ENCODE measurements at places on chromosomes 11 and 22.

DNA sequence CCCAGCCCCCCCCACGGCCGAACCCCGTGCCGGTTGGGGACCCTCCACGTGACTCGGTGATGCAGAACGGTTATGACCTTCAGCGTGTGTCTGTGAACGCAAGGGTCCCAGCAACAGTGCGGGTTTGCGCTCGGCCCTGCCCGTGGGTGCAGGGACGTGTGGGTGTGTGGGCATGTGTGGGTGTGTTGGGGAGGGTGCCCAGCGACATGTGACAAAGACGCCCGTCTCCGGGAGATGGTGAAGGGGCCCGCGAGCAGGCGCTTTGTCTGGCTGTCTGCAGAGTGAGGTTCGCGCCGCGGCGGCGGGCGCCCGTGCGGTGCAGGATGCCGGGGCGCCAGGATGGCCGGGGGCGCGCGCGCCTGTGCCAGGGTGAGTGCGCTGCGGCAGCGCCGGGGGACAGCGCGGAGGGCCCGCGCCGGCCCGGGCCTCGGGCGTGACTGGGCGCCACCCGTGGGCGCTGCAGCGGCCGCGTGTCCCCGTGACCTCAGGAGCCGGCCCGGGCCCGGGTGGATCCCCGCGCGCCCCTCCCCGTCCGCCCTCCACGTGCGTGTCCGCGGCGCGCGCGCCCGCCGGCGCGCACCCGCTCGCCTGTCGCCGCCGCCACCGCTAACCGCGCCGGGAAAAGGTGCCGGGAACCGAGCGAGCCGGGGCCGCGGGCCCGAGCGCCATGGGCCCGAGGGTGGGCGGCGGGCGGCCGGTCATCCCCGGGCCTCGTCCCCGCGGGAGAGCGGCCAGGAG is at the start of gene LRFN4:
Gene LRFN4 (plus strand): TSS at position 569 of the 738 bp plus-strand sequence. CDS start 681 bp downstream, outside the sequence.
- DNase-seq: no peak

DNA sequence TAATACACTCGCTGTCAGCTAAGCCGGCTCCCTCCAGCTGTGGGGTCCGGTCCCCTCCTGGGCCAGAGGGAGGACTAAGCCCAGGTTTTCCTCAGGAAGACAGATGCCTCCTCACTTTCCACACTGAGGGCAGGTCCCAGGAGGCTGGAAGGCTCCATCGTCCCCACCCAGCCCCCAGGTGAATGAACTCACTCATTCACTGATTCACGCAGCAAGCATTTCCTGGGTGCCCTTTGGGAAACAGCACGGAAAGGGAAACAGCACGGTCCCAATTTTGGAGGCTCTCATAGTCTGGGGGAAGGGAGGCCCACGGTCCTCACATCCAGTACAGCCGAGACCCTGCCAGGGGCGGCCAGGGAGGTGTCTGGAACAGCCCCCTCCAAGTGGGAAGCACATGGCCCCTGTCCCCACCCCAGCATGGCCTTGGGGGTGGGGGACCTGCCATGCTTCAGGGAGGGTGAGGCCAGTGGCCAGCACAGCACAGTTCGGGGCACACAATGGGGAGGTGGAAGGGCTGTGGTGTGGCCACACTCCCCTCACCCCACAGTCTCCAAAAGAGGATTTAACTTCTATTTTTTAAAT is 9.3 kb upstream of the TH start:
- no peak for DNase-seq

DNA sequence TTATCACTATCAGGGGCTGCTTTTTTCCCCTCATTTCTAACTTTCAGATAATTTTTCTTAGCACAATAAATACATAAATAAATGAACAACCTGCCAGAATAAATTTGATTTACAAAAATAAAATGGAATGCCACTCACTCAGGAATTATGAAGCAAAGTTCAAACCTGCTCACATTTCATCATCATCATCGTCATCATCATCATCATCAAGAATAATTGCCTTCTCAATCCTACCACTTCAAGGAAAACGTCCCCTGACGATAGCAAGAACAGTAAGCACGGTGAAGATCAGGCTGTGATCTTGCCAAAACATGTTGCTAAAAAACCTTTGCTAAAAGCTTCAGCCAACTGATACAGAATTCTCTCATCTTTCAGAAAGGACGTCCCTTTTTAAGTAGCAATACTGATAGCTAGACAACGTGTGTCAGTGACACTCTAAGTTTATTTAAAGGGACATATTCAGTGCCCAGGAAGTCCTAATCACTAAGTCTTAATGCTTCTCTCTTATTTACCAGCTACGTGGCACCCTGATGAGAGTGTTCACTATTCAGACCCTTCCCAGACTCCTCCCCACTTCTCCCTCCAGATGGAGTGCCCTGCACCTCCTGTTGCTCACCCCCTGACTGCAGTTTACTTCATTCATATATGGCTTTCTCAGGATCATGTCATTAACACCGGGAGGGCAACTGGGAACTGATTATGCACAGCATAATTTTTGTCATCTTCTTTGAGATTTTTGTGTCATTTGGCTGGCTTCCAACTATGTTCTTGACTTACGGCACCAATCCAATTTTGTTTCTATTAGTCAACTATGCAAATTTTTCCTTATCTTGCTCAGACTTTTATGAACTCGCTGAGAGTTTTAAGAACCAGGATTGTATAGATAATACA is 200.1 kb upstream of the GUCY1A2 start:
- no peak for DNase-seq

DNA sequence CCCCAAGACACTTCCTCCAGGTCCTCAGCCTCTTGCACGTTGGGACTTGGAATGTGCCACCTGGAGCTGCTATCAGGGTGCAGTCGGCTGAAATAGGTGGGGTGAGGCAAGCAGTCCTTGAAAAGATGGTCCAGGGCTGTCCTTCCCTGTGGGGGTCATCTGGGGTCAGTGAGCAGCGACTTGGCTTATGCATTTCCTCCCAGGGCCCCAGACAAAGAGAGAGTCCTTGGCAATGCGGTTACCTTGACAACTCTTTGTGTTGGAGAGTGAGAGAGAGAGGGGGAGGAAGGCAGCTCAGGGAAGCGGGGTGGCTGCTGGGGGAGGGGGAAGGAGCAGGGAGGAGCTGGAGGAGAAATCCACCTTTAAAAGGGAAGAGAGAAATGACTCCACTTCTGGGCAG is 93.8 kb downstream of the MIAT start:
- DNase-seq: no peak

DNA sequence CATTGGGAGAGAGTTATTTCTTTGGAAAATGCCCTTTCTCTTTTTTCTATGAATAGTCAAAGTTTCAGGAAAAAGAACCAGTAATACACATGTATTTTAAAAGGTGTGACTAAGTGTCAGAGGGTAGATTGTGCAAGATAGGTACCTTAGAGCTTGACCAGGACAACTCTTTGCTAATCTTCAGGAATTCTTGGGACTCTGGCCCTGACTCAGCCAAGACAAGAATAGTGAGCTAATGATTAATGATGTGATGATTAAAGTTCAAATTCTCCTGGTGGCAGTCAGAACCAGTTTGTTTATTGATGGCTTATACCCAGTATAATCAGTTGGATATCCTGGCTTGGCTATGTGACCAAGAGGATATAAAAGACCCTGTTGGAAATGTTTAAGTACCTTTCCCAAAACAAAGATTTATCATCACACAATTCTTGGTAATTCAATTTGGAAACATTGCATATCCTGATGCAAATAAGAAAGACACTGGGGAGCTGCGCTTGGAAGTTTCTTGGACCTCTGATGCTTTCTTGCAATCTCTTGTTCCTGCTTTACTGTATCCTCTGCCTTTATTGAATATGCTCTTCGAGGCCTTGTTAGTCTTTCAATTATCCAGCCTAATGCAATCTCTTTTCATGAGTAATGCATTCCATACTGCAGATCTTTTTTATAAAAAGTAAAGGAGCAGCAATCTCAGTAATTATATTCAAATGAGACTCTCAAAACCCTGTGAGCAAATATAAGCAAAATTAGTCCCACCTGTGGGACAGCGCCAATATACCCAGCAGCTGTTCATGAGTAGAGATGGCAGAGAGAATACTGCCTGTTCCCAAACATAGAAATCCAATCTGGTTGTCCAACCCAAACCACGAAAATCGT is 48.0 kb upstream of the CEP126 start:
- DNase-seq: peak; percentile 51

- no peak for DNase-seq
Measured at GRCh38 chr11:57547854-57548377, 10.5 kb downstream of the SMTNL1 start.

DNA sequence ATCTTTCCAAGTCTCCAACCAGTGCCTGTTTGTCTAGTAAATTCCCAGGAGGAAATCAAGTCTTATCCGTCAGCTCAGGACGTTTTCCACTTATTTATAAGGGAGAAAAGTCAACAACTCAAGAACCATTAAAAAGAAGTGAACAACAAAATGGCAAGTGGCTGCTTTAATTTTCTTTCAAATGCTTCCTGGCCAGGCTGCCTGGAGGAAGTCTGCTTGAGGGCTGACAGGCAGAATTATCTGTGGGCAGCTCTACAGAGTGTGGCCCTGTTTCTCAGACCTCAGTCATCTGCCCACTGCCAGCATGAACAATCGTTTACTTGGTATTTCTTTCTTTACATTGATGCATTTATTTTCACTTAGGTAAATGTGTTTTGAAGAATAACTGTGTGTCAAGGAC is 281.9 kb upstream of the ISX start:
- DNase-seq: no peak

DNA sequence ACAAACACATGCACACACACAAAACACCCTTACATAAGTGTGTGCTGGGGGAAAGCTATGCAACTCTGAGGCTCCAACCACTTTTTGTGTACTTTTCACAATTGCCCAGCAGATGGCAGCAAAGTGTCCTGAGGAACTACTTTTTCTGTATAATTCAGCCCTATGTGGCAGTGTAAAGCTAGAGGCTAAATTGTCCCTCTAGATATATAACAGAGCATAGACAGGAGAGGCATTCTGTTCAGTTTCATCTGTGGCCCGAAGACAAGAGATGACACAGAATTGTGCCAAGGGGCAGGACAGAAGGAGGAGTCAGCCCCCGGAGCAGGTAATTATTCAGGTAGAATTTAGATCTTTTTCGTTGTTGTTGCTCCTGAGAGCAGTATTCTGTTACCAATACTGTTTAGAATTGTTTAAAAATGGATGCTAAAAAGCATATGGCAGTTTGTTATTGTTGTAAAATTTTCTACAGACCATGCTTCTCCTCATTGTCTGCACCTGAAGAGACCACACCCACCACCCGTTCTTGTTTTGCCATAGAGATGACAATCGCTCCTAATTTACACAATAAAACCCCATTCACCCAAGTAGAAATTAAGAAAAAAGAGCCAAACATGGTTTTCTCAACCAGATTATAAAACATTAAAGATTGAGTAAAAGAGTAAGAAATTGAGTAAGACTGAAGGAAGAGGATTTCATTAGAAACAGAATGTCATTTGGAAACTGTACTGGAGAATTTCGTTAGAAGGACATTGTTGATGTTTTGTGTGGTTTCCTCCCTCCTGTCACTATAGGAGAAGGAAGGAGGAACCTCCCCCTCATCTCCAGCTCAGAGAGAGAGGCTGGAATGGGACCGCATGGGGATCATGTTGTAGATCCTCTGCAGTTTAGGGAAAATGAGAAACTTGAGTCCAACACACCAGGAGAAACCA is 14.5 kb upstream of the MS4A7 start:
- DNase-seq: peak; percentile 57

GRCh38 chr11:102393272-102393730 is 46.3 kb downstream of the BIRC2 start:
- no peak for DNase-seq

GRCh38 chr11:15525582-15525981 is 410.9 kb downstream of the INSC start:
- DNase-seq: no peak

- no peak for DNase-seq
Measured at GRCh38 chr11:100865443-100866065, 178.5 kb downstream of the ARHGAP42 start.

DNA sequence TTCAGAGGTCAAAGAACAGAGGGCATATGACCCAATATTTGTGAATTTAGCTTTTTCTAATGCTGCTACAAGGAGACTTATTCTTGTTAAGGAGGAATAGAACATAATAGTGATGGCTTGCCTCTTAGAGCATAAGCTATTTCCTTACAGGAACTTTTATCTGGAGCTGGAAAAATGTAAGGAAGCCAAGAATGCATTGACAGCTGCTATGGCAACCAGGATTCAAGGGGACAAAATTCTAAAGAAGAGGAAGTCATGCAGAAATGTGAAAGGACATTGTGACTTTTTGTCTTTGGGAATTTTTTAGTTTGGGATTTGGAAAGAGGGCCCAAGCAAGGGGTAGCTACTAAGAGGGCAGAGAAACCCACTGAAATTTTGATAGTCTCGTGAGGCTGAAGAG is 51.1 kb downstream of the EHF start:
- DNase-seq: no peak

- no peak for DNase-seq
Measured at GRCh38 chr11:134515081-134515960, 103.3 kb upstream of the B3GAT1 start.

- DNase-seq: peak; percentile 14
Measured at GRCh38 chr22:46193898-46194310, 43.6 kb downstream of the PPARA start.

- DNase-seq: no peak
Measured at GRCh38 chr22:30941363-30941740, 27.2 kb downstream of the MORC2 start.

DNA sequence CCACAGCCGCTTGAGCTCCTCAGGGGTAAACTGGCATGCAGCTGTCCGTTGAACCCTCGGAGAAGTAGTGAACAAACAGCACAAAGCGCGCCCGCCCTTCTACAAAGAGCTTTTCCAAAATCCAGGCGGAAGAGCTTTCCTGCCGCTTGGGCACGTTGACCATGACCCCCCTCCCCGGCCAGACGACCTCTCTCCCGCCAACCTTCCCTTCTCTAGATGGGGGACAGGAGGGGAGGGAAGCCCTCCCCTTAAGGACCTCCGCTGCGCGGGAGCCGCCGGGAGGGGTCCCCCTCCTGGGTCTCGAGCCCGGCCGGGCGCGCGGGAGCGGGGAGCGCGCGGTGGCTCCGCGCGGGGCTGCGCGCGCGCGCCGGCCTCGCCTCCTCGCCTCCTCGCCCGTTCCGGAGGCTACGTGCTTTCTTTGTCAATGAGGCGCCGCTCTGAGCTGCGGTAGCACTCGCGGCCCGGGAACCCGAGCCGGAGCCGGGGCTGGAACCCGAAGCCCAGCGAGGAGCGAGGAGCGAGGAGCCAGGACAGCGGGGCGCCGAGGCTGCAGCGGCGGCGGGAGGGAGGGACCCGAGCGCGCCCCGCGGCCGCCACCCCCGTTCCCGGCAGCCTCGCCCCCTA is 118.6 kb downstream of the HIPK3 start:
- peak; percentile 40 for DNase-seq

GRCh38 chr11:71336176-71336995 is 84.0 kb upstream of the SHANK2 start:
- DNase-seq: no peak

Measured in fibroblast of the aortic adventitia (primary cell).